ENCODE measurements at places on chromosomes 12 and 14. TPM values are rescaled to one million over a fixed set of nuclear protein-coding genes. Genes with fewer than 3 reads are reported as not detected.

The BATF gene
- not detected for total RNA-seq

The P3H3 gene
- total RNA-seq, result 2.0 TPM

The SYT1 gene
- total RNA-seq, result 20.6 TPM

The SLCO1B1 gene
- total RNA-seq, result not detected

The FAM222A gene
- 0.50 TPM for total RNA-seq

The TTC8 gene
- total RNA-seq, result 37.0 TPM

The MORN3 gene
- not detected for total RNA-seq

The DYRK2 gene
- 17.8 TPM for total RNA-seq

The HELB gene
- total RNA-seq, result 4.3 TPM

The CCDC92 gene
- total RNA-seq, result 6.8 TPM

The CLEC4D gene
- not detected for total RNA-seq

The MYO1H gene
- total RNA-seq, result not detected

The PTGDR gene
- total RNA-seq, result not detected

The HSPB8 gene
- not detected for total RNA-seq

The GALC gene
- 7.6 TPM for total RNA-seq

The NDUFA9 gene
- total RNA-seq, result 37.8 TPM

The CHFR gene
- total RNA-seq, result 47.5 TPM

The KRT77 gene
- total RNA-seq, result not detected

- no peak for DNase-seq
Measured at GRCh38 chr12:115638733-115639647, 638.5 kb downstream of the MED13L start.

DNA sequence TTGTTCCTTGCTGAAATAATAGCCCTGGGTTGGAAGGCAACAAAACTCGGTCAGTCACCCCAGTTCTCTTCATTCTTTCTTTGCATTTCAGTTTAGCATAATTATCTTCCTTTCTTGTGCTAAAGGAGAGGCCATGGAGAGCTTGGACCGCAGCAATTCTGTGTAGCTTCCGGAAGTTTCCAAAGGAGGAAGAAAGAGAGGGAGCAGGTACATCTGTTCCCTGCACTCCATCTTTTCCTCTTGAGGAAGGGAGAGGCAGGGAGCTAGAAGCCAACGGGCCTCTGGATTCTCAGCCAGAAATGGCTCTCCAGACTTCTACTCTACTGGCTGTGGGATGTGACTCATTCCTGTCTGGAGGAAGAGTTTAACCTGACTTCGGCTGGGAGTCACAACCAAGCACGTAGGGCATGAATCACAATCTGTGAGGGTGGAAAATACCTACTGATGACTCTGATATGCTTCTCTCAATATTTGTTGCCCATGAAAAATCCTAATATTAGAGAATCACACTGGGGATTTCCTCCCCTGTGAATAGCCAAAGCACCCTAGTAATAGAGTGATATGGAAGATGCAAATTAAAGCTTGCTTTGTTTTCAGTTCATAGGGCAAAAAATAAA lies 17.0 kb downstream of the ANO6 start:
- DNase-seq, result peak; percentile 98

- no peak for DNase-seq
Measured at GRCh38 chr12:53616950-53617349, 9.2 kb downstream of the ATF7 start.

- peak; percentile 58 for DNase-seq
Measured at GRCh38 chr12:58029260-58029659, 87.9 kb downstream of the ATP23 start.

DNA sequence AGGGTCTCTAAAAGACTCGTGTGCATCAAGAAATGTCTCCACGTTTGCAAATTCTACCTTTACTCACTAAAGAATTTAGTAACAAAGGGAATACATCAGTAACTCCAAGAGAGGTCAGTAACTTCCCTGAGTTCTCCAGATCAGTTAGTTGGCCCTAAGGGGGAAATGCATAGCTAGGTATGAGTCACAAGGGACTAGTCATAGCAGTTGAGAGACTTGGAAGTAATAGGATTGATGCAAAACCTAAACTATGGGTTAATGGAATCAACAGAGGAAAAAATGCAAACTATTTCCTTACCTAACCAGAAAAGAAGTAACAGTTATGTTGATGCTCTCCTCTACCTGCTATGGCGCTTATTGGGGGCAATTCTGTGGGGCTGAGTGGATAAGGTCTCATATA lies 148.8 kb upstream of the GARIN6 start:
- peak; percentile 74 for DNase-seq

GRCh38 chr14:99559286-99559990 lies 44.6 kb downstream of the CCDC85C start:
- no peak for DNase-seq

GRCh38 chr14:68650404-68650994 lies 142.4 kb downstream of the ZFP36L1 start:
- DNase-seq, result no peak

DNA sequence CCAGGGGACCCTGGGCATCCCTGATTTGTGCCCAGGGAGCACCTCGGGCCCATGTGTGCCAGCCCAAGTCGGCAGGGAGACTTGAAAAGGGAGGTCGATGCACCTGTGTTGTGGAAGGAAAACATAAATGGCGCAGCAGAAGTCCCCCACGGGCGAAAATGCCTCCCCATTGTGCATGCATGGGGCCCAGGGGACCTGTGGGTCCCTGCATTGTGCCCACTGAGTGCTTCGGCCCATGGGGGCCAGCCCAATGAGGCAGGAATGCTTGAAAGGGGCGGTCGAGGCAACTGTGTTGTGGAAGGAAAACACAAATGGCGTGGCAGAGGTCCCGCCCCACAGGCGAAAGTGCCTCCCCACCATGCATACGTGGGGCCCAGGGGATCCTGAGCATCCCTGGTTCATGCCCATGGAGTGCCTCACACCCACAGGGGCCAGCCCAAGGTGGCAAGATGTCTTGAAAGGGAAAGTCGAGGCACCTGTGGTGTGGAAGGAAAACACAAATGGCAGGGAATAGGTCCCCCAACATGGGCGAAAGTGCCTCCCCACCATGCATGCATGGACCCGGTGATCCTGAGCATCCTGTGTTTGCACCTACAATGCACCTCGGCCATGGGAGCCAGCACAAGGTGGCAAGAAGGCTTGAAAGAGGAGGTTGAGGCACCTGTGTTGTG lies 368.0 kb downstream of the ALG10 start:
- no peak for DNase-seq

- no peak for DNase-seq
Measured at GRCh38 chr12:64968989-64969819, 144.8 kb downstream of the TBC1D30 start.

DNA sequence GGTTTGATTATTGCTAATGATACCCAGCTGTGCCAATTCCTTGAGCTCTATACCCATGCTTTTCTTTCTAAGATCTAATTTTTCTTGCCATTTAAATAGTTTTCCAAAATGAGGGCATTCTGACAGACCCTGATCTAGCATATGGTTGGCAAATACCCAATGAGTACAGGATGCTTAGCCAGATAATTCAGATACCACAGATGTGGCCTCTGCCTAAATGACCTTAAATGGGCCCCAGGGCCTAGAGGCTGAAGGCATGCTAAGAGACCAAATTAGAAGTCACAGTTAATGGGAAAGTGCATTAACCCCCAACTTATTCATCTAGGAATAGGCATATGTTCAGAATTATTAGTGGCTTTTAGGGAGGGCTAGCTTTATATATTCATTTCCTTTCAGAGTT lies 122.3 kb upstream of the CNOT2 start:
- DNase-seq, result no peak

DNA sequence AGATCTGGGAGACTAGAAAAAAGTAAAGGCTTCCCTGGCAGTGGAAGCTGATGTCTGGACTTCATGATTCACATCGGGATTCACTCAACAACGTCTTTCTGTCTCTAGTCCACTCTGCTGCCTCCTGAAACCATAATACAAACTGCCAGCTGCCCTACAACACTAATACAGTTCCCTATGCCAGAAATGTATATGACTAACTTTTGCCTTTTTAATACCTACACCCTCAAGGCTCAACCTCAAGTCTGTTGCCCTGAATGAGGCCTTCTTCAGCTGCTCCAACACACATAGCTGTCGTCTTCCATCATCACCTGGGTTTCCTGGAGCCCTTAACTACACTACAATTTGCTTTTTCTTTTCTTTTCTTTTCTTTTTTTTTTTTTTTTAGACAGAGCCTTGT lies 182.7 kb upstream of the BCL2L14 start:
- DNase-seq, result peak; percentile 75

DNA sequence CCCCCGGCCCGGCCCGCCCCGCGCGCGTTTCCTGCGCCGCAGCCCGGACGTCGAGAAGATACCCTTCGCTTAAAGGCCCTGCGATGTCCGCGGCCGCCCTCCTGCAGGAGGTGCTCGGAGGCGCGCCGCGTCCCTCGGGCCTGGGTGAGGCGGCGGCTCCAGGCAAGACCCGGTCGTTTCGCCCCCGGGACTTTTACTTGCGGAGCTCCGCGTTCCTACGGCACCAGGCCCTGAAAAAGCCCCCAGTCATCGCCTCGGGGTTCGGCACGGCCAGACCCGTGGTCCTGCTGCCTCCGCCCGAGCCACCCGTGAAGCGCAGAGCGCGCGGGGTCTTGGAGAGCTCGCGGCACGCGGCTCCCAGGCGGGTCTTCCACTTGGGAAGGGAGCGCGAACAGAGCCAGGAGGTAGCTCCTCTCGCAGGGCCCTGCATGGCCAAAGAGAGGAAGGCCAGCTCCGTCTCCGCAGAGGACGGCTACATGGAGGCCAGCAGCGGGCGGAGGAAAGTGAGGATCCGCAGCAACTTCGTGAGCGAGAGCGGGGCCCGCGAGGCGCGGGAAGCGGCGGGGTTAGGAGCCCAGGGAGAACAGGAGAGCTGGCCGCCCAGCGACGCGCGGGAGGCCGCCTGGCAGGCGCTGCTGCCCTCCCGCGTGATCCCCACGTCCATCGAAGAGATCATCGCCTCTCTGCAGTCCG lies 26.9 kb downstream of the TTC6 start:
- DNase-seq, result no peak

GRCh38 chr14:34347683-34348082 lies 114.4 kb downstream of the SPTSSA start:
- DNase-seq, result no peak

GRCh38 chr14:98334186-98334585 lies 937.8 kb downstream of the BCL11B start:
- no peak for DNase-seq

DNA sequence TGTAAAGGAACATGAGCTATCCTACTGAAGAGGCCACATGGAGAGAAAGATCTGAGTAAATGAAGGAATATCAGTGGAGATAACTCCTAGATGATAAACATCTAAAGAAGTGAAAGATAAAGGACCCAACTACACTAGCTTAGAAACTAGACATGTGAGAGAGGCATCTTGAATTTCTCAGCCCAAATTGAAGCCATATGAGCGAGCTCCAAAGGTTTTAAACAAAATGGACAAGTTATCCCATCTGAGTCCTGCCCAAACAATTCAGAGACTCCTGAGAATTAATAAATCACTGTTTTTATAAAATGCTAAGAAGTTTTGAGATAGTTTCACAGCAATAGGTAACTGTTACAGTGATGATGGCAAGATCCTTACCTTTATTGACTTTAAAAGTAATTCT lies 438.9 kb downstream of the NAV3 start:
- DNase-seq, result no peak

- DNase-seq, result peak; percentile 60
Measured at GRCh38 chr12:128817111-128818015, 6.4 kb downstream of the SLC15A4 start.

GRCh38 chr12:45273717-45274271 lies 57.9 kb downstream of the ANO6 start:
- DNase-seq, result peak; percentile 96

DNA sequence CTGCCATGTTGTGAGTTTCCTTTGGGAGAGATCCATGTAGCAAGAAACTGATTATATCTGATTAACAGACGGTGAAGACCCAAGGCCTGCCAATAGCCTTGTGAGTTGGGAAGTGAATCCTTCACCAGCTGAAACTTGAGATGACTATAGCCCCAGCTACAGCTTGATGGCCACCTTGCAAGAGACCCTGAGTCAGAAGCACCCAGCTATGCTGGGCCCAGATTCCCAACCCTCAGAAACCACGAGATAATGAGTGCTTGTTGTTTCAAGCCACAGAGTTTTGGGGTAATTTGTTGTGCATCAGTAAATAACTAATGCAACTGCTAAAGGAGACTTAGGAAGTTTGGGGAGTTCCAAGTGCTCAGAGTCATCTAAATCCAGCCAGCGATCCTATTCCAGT lies 80.3 kb downstream of the AVPR1A start:
- no peak for DNase-seq

- DNase-seq, result no peak
Measured at GRCh38 chr14:79281244-79282152, 929.8 kb downstream of the DIO2 start.

- no peak for DNase-seq
Measured at GRCh38 chr12:29572464-29572863, 75.0 kb upstream of the OVCH1 start.

GRCh38 chr14:92421751-92422150 lies 91.8 kb upstream of the RIN3 start:
- no peak for DNase-seq

- DNase-seq, result no peak
Measured at GRCh38 chr12:992647-993046, 1.6 kb downstream of the ERC1 start.

DNA sequence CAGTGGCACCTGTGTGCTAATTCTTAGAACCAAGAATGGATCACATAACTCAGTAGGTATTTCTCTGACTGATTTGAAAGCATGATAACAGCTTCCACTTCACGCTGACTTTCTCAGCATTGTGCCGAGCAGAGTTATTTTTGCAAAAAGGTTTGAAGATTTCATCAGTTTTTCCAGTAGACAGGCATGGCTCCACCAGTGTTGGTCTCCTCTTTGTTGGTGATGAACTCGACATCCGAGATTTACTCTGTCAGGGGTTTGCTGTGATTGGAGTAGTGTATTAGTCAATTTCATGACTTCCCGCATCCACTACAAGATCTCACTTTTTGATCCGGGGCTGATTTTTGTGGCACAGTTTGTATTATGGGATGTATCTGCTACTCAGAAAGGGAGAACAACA lies 85.3 kb downstream of the PRKCH start:
- no peak for DNase-seq

DNA sequence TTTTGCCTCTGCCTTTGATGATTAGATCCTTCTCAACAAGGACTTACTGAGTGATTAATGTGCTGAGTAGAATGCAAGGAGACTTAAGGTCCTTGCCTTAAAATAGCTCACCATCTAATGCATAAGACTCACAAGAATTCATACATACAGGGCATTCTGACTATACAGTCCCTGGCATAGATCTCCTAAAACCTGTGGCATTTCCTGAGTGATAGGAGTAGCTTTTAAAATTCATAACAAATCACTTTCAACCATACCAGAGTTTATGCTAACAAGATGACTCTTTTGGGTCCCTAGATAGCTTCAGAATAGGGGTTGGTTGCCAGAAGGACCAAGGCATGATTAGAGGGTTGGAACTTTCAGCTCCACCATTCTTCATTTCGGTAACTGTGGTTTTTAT lies 48.8 kb downstream of the STXBP6 start:
- DNase-seq, result no peak

Data from mammary epithelial cell (primary cell).